ENCODE measurements at places on chromosomes 16 and 17. TPM values are rescaled to one million over a fixed set of nuclear protein-coding genes. Genes with fewer than 3 reads are reported as not detected.

GNG13 gene
- not detected for total RNA-seq

- DNase-seq = no peak
Observed at GRCh38 chr17:73369111-73369521, 57.3 kb upstream of the CDC42EP4 start.

DNA sequence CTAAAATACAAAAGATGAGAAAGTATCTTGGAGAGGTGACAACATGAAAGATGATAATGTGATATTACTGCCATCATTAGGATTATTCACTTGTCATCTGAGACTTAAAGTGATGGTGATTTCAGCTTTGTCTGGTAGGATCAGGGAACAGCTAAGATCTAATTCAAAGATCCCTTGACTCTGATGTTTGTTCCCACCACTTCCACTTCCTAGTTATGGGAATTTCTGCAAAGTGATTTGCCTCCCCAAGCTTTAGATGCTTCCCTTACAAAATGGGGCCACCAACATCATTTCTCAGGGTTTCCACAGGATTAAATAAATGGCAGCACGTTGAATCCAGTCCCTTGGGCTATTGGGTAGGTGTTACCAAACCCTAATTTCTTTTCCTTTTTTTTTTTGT lies 550.8 kb upstream of the CDH5 start:
- no peak for DNase-seq

- DNase-seq = no peak
Observed at GRCh38 chr17:64245218-64246145, 17.6 kb downstream of the TEX2 start.

GRCh38 chr17:74972973-74973328 lies 392 bp upstream of the HID1 start:
- no peak for DNase-seq

- DNase-seq = peak; percentile 89
Observed at GRCh38 chr17:43006639-43007551, at the start of gene IFI35. Gene IFI35 (plus strand): TSS chr17:43006784. CDS start chr17:43006948, 164 bp downstream.

GRCh38 chr17:81684442-81684911 lies 666 bp downstream of the HGS start:
- no peak for DNase-seq

GRCh38 chr16:27690608-27691007 lies 140.7 kb downstream of the KATNIP start:
- DNase-seq = peak; percentile 15
